ENCODE measurements at places on chromosomes 3 and 15.

DNA sequence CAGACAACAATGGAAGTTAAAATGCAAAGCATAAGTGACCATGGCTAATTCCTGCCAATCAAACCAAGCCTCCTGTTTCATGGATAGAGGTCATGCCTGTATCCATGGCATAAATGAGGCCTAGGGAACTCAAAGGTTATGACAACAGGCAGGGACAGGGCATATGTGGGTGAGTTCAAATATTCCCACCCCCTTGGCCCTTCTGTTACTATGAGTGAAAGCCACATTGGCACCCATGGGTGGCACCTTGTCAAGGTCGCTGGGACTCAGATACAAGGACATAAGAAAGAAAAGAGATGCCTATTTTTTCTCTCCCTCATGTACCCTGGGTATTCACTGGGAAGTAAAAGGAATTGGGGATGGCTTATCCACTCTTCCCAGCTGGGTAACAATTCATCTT is 25.3 kb upstream of the TMEM45A start:
- no peak for DNase-seq

GRCh38 chr15:90945091-90945490 is 9.6 kb upstream of the RCCD1 start:
- no peak for DNase-seq

GRCh38 chr3:128226795-128227395 is 73.6 kb downstream of the EEFSEC start:
- DNase-seq = no peak

GRCh38 chr3:157064402-157064801 is 95.5 kb downstream of the CCNL1 start:
- DNase-seq = no peak

DNA sequence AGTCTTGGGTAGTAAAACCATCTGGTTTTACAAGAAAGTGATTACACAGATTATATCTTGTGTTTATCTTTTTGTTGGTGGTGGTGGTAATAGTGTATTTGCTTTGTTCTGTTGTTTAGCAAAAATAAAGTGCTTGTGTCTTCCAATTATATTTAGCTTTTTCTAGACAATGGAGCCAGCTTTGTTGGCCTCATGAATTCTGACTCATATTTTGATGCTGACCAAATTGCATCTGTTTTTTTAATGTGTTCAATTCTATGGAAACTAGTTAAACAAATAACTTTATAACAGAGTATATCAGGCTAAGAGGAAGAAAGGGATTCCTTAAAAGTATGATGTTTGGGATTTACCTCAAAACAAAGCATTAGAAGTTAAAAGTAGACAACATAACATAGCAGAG is 69.3 kb upstream of the BFSP2 start:
- DNase-seq = no peak

GRCh38 chr3:184295771-184296170 is 3.3 kb upstream of the PSMD2 start:
- no peak for DNase-seq

Measured in bone marrow (tissue), 2 donors.